ENCODE measurements at places on chromosomes 16 and 17.
A peak's percentile ranks its signal among the peaks of the same experiment; 100 is the strongest.

DNA sequence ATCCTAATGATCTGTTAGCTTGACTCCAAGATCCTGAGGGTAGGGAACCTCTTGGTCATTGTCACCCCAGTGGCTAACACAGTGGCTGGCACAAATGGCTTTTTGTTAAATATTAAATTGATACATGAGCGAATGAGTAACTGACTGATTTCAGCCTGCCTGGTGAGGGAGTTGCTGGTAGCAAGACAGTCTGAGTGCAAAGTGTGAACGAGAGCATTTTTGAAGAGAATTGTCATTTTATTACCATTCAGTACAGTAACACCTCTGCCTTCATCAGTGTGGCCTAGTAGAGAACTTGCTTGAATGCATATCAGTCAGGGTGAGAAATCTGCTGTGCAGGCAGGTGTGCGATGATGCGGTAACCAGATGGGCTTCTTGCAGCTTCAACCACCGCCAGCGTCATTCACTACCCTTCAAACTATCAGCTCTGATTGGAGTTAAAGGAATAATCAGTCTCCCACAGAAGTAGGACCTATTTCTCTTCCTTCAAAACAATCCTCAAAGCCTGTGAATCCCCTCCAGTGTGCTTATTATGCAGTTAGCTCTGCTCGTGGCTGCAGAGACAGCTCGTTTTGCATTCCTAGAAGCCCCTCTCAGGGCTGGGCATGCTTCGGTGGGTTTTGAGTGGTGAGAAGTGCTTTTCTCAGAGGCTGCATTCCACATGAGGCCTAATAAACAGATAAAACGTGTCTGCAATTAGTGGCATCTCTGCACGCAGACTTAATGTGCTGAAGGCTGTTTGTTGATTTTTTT lies 29.0 kb downstream of the HEXIM2 start:
- DNase-seq, result no peak

- DNase-seq, result no peak
These were observed 11.8 kb upstream of the TBKBP1 start for GRCh38 chr17:47682138-47682537.

DNA sequence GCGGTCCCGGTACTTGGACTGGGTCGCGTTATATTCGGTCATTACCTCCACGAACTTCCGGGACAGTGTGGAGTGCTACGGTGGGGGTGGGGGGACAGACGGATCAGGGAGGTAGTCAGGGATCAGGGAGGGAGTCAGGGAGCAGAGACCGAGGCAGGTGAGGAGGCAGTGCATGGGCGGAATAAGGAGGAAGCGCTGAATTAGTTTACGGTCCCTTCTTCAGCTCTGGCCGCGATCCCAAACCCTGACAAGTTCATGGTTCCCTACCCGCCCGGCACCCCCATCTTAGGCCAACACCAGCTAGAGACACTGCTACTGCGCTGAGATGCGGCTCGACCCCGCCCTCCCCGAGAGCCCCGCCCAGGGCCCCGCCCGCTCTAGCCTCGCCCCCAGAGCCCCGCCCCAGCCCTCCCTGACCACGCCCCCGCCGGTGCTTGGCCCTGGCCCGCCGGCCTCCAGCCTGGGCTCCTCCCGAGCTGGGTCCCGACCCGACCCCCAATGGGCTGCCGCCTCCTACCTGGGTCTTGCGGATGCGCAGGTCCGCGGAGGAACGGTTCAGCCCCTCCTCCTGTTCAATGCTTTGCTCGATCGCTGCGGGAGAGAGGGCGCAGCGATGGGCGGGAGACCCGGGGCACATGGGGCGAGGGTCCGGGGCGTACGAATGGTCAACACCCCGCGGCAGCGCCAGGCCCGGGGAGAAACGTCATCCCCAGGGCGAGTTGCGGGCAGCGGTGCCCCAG lies 12.1 kb downstream of the HSD3B7 start:
- peak; percentile 56 for DNase-seq

GRCh38 chr16:63653044-63653839 lies 1468.6 kb downstream of the CDH11 start:
- no peak for DNase-seq

All from T1000 (cell line).